NCI-H187 (cell line): ENCODE measurements at places on chromosomes 11 and 22.

GRCh38 chr11:80136991-80137390, 696.2 kb upstream of the TENM4 start:
- no peak for DNase-seq

- DNase-seq = no peak
These were observed 2.6 kb upstream of the CARD18 start for GRCh38 chr11:105142167-105142566.

GRCh38 chr22:50696799-50697561, 24.4 kb downstream of the SHANK3 start:
- no peak for DNase-seq

DNA sequence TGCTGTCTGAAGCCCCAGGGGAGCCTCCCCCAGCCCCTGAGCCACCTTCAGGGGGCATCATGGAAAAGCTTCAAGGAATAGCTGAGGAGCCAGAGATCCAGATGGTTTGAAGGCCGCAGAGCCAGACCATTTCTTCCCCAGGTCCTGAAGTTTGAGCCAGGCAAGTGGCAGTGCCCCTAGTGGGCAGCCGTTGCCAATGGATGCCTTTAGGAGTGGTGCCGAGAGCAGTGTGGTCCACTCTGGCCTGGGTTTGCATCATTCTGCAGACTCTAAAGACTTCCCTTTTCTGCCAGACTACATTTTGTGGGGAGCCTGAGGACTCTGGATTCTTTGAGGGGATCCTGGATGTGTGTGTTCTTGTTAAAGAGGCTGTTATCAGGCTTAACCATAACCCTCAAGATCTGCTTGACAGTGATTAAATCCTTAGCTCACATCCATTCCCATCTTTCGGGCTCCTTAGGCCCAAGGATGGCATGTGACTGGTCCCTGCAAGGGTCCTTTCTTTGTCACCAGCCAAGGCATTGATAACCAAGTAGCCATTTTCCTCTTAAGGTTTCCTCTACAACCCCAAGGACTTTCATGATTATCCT, 13.1 kb downstream of the HINFP start:
- DNase-seq = no peak

DNA sequence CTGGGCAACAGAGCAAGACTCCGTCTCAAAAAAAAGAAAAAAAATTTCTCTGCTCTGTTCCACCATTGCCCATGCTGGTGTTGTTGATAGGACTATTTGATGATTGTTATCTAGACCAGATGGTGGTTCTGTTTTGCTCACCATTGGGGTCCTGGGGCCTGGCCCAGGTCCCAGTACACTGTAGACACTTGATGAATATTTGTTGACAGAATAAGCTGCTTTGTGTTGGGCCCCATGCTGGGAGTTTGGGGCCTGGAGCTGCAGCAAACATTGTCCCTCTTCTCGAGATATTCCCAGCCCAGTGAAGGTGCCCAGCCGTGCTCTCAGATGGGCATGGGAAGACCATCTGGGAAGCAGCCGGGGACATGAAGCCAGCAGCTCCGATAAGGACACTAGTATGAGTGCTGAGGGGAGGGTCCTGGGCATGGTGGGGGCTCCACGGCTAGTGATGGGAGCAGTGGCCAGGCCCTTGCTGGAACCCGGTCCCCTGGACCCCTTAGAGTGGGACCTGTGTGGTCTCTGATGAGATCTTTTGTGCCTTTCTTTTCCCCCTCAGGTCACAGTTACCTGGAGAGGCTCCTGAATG, 13.6 kb downstream of the INCENP start:
- no peak for DNase-seq

GRCh38 chr11:73359930-73360742, 16.1 kb upstream of the RELT start:
- no peak for DNase-seq
